ENCODE measurements at places on chromosomes 6 and 20.

DNA sequence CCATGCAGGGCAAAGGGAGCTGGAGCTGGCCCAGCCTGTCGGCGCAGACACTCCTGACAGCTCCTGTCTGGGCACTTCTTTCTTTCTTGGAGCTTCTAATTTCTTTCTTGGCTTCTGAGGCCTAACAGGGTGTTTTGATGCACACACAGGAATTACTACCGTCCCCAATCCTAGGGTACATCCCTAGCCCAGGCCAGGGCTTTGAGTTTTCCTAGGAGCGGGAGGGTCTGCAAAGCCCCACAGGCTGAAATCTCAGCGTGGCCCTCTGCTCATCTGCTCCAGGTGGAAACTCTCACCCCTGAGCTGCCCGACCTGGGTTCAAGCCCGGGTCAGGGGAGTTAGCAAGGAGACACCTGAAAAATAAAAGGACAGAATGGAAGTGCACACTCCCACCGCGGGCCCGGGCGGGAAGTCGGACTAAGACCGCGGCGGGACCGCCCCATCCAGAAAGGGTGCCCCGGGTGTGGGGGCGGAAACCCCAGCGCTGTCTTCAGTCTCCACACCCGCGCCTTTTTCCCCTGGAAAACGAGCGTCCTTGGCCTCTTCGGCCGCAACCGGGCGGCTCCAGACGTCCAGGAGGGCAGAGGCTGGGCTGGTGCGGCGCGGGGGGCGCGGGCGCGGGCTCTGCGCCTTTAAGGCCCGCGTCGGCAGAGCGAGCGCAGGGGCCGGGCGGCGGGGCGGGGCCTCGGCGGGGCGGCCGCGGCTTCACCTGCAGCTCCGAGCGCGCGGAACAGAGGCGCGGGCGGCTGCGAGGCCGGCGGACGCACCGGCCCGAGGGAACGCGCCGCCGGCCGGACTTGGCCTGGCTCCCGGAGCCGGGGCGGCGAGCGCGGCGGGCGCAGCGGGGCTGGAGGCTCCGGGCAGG, at the start of gene CDH4:
Gene CDH4, plus strand, starts transcription at position 733 of the 865 bp plus-strand sequence.
- DNase-seq = no peak

DNA sequence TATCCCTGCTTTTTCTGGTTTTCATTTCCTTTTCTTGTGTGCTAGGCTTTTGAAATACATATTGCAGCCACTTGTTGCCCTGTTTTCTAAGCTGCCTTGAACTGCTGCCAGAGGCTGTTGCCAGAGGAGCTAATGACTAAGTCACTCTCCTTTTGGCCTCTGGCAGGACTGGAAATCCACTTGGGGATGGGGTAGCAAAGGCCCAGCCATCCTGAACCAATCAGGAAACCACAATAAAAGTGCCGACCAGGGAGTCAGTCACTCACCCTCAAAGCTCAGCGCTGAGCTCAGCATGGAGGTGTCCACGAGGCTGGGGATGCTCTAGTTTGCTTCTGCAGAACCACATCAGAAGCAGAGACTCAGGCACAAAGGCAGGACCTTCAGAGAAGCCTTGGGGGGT, 813.0 kb downstream of the DHX35 start:
- no peak for DNase-seq

DNA sequence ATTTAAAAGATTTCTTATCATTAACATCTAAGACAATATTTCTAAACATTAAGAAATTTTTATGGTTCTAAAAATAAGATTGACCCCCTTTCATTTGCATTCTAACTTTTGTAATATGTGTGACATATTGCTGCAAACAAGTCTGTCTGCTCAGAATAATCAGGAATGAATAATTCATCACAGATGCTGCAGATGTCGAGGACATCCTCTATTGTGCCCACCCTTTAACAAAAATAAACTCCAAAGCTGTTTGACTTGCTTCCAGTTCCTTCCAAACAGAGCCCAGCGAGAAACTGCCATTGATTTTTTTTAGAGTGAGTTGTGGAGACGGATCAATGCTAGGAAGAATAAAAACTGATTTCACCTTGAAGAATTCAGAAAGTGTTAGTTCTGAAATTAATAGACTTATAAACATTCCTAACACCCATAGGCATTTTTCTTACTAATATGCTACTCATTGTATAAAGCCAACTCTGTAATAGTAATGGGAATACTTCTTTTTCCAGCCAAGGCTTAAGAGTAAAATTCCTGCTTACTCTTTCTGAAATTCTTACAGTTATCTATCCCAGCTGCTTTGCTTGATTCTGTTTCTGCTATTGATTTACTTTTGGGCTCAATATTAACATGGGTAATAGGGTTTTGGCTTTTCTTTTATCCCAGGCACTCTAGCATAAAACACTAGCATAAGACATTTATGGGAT, 244.8 kb upstream of the FAM83B start:
- no peak for DNase-seq

DNA sequence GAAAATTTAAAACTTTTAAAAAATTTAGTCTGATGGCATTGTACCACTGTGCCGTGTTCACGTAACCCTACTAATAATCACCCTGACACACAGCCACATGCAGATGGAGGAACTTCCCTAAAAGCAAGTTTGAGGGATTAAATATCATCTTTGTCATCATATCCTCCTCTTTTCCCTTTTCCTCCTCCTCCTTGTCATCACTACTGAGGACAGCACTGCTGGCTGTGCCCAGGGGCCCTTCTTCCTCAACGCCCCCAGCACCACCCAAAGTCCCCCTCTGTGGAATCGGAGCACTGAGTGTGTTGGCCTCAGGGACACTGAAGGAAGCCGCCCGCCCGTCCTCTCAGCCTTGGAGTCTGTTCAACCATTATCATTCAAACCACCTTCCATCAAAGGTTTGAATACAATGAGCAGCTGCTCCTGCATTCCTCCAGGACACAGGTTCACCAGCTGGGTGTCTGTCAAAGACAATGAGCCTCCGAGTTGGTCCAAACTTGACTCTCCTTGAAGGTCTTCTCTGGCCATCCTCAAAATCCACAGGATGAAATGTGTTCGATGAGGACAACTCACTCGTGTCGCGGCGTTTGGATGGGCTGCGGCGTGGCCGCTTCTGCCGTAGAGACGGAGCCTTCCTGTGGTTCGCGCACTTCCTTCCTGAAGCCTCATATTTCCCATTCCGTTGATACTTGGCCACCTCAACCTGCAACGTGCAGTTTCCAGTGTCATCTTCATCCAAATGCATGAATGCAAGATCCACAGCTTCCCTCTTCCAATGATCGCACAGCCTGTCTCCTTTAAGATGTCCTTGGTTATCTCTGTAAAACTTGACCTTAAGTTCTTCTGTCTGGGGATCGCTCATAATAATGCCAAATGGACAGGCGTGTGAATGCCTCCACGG, 23.3 kb downstream of the NQO2 start:
- peak; percentile 75 for DNase-seq

DNA sequence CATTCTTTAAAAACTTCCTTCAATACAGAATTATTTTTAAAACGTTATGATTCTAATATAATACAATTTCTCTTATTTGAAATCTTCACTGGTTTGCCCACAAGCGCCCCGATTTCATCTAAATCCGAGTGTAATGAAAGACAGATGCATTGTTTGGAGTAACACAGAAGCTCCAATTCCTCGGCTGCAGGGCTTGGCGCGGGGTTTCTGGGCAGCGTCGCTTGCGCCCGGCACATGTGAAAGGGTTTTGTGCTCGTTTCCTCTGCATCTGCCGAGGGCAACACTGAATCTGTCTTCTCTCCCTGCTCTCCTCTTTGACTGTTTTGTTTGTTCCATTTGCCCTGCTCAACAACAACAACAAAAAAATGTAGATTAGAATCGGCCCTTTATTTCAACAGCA, 248.6 kb upstream of the QKI start:
- no peak for DNase-seq

DNA sequence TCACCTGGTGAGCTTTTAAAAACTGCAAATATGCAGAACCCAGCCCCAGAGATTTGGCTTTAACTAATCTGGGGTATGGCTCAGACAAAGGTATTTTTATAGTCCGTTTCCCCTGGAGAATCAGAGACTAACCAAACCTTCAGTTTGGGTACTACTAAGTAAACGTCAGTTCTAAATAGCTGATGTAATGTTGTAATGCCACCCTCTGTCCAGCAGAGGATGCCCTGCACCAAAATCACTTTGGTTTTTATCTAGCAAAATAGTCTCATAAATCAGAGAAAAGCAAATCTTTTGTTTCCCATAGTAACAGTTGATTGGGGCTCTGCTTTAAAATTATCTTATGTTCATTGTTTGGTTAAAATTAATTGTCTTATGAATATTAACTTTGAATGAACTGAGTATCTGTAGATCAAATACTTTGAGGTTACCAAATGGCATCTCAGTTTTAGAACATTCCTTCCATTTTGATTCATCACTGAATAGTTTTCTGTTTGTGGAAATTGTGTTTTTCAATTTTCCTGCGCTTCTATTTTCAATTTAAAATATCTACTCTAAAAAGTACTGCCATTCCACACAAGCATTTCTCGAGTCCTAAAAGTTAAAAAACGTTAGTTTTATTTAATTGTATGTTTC, 278.3 kb upstream of the PLCB4 start:
- DNase-seq = peak; percentile 34

DNA sequence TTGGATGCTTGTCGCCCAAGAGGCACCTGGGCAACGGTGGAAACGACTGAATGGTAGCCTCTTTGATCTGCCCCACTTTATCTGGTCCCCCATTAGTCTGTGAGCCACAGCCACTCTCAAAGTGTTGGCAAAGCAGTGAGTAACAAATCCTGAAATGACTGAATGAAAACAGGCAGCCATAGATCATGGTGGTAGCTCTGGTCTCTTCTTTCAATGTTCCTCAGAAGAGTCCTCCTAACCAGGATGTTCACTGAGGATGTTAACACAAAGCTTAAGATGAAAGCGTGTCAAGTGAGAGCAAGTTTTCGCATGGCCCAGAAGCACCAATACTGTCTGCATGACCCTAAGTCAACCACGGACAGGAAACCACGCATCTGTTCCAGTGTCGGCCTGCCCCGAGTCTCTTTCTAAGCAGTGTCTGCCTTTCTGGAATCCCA, 107.3 kb downstream of the IRF4 start:
- peak; percentile 87 for DNase-seq

DNA sequence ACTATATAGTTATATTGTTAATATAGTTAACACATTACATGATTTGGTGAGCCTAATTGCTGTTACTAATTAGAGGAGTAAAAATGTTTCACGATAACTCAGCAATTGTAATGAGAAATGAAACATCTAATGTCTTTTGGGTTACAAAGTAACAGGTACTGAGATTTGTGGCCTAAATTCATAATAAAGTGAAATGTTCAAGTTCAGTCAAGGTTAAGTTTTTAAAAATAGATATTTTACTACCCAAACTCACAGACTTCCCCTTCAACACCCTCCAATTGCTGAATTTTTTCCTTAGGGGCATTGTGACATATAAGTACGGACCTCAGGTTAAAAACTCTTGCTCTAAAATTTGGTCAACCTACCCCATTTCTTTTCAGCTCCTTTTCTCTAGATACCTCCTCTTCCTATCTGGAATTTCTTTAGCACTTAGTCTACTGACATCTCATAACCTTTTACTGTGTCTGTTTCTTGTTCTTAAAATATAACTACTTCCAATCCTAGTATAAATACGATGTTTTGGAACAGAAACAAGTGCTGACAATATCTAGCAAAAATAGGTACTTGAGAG, 112.3 kb upstream of the PRSS16 start:
- no peak for DNase-seq

- DNase-seq = no peak
Measured at GRCh38 chr6:141667580-141668309, 465.0 kb upstream of the GJE1 start.

- DNase-seq = no peak
Measured at GRCh38 chr6:57182017-57182432, 9.9 kb downstream of the BAG2 start.

GRCh38 chr6:108005961-108006360, 48.0 kb upstream of the SEC63 start:
- no peak for DNase-seq

DNA sequence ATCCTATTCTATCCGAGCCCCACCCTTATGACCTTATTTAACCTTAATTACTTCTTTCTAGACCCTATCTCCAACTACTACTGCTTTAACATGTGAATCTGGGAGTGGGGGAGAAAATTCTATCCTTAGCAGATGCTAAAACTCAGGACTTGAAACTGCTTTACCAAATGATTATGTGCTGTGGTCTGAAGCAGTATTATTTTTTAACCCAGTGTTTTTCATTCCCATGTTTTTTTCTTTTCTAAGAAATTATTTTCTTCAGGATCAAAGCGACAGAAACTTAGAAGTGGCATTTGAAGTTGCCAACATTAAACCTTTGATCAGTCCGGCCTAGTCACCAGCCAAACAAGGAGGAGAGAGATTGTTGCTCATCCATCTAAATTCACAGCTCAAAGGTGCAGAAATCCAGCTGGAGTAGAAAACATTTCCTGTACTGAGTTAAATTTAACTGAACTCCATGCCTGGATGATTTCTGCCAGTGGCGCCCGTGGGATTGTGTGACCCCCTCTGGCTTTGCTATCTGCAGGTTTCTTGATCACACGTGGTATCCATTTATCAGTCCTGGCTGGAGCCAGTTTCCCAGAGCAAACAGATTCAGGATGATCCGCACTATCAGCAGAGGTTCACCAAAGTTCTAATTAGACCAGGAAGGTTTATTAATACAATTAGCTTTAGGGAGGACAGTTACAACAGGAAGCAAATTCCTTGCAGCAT, 300.5 kb downstream of the PLCB1 start:
- no peak for DNase-seq

- DNase-seq = peak; percentile 88
Measured at GRCh38 chr6:31572041-31572911, at the start of gene LTA. LTA (plus strand) TSS chr6:31572289; CDS start chr6:31572743, 454 bp downstream.

GRCh38 chr6:105184921-105185320, 5.1 kb upstream of the POPDC3 start:
- no peak for DNase-seq

DNA sequence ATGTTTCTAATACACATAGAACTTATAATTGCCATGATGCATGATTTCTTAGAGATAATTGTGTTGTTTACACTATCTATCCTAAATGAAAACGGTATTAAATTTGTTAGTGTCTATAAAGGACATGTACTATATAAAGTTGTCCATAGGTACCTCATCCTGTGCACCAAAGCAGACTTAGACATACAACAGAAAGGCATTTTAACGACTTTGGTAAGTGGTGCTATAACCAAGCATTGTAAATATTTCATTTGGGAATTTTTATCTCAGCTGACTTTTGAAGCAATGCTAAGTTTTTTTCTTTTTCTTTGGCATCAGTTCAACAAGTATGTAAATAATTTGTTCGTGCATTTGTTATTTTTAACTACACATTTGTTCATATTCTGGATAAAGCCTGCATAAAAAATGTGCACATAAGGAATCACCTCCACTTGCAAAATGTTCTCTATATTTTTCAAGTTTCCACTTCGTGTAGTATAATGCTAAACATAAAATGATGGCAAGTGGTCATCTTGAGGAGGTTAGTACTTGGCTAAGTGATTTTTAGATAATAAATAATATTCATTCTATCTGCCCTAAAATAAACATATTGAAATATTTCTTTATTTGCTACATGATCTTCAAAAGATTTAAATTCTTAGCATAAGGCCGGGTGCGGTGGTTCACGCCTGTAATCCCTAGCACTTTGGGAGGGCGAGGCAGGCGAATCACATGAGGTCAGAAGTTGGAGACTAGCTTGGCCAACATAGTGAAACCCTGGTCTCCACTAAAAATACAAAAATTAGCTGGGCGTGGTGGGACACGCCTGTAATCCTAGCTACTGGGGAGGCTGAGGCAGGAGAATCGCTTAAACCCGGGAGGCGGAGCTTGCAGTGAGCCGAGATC, 6.3 kb upstream of the GJA1 start:
- DNase-seq = no peak

GRCh38 chr20:1370548-1371110, 22.2 kb downstream of the FKBP1A start:
- DNase-seq = no peak

Measured in activated CD4-positive, alpha-beta T cell treated with anti-CD3 and anti-CD28 coated beads, Interleukin-10, Interleukin-2, amounts not matched to agents 100 ng/mL and 50 ng/mL, durations not matched to agents 16 hours and 8 hours (primary cell).